ENCODE measurements at places on chromosomes 1 and 21.
A peak's percentile ranks its signal among the peaks of the same experiment; 100 is the strongest.

DNA sequence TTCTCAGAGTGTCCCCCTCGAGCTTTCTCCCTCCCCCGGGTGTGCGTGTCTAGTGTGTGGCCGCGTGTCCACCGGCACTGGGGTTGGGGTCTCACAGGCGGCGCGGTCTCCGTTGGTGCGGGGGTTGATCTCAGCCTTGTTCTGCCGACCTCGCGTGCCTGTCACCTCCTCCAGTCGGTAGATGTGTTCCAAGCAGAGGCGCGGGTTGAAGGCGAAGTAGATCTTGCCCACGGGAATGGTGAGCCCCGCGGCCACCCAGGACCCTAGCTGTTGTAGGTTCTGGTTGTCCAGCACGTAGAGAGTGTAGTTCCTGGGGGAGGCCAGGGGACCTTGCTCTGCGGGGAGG, 9.8 kb downstream of the INSRR start:
- no peak for DNase-seq

DNA sequence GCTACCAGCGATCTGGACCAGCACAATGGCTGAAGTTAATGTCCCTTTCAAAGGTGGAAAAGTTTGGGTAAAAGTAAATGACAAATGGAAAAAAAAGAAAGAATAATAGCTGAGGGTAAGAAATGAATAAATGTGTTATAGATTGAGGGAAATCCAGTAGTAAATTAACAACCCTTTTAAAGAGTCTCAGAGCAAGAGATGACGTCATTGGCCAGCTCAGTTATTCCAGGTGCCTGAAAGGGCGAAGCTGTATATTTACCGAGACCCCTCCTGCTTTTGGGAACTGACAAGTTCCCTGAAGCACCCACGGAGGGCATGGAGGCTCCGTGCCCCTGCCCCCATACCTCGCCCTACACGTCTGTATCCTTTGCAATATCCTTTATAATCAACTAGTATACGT, 40.5 kb upstream of the KCNJ6 start:
- no peak for DNase-seq

DNA sequence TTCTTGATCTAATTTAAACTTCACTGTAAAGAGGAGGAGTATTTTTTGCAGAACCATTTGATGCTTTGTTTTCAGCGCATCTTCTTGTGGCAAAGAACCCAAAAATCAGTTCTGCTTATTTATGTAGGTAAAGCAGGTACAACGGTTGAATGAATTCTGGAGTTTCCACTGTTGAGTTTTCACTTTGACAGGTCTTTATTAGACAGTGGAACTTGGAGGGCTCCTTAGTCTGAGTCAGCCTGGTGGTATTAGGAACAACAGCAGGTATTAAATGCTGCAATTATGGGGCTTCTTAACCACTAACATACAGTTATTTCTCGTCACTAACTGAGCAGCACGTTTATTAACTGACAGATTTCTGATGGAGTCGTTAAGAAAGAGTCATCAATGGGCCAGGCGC, 1.2 kb downstream of the LRIG2 start:
- no peak for DNase-seq

DNA sequence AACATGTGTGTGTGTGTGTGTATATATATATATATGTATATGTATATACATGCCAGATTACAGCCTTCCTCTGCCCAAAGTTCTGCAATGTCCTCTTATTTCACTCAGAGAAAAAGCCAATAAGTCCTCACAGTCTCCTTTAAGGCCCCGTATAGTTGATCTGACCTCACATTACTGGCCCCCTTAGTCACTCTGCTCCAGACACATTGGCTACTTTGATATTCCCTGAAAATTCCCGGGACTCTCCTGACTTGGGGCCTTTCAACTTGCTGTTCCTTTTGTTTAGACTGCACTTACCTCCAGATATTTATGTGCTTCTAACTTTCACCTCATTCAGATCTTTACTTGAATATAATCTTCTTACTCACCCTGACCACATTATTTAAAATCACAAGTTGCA, 4.2 kb upstream of the BSDC1 start:
- no peak for DNase-seq

DNA sequence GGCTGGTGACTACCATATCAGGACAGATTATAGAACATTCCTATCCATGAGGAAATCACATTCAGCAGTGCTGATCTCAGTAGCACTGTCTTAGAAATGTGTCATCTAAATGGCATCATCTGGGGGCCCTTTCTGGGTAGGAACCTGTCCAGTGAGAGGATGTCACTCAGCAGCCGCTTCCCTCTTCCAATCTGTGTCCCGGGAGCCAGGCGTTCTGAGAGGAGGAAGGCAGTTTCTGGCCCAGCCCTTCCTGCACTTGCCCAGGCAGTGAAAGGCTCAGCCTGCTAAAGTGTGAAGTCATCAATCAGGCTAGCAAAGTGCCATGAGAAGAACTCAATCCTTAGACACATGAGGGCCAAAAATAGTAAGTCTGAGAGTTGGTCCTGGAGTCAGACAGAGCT, 25.6 kb downstream of the RAB4A start:
- no peak for DNase-seq

- DNase-seq = peak; percentile 31
Observed at GRCh38 chr1:37793773-37794371, at the start of gene MANEAL. TSS of gene MANEAL (plus strand) at chr1:37793847. CDS start at chr1:37794183, 336 bp downstream.

GRCh38 chr1:72281637-72282270, 585 bp downstream of the NEGR1 start:
- no peak for DNase-seq

GRCh38 chr1:200512191-200512590, 102.4 kb upstream of the ZNF281 start:
- DNase-seq = no peak

DNA sequence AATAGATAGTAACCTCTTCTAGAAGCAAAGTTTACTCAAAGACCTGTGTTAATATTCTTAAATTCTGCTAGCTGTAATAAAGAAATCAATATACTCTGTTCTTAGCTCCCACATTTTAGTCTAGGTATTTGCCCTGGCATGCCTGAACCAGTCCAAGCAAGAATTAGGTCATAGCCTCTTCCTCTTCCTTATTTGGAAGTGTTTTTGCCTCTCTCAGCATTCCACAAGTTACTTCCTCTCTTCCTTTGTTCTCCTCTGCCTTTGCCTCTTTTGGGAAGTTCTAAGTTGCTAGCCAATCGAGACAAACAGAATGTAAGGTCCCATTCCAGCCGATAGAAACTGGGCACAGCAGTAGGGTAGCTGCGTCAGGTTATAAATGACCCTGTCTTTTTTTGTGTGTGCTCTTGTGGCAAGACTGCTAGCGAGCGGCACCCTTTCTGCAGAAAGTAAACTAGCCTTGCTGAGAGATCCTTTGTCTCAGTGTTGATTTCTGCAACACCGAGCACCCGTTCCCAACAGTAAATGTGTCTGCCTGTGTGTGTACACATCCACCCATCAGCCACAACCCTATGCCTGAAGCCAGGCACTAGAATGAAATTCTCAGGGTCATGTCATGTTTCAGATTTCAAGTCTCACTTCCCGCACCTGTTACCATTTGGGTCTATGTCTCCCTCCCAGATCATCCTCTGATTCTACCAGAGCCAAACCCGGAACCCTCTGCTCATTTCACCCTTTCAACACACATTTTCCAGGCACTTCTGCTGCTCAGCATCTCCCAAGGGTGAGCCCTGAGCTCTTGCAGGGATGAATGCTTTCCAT, 37.5 kb downstream of the LRRC3 start:
- DNase-seq = no peak

GRCh38 chr1:41545996-41546832, 61.7 kb upstream of the EDN2 start:
- DNase-seq = no peak

DNA sequence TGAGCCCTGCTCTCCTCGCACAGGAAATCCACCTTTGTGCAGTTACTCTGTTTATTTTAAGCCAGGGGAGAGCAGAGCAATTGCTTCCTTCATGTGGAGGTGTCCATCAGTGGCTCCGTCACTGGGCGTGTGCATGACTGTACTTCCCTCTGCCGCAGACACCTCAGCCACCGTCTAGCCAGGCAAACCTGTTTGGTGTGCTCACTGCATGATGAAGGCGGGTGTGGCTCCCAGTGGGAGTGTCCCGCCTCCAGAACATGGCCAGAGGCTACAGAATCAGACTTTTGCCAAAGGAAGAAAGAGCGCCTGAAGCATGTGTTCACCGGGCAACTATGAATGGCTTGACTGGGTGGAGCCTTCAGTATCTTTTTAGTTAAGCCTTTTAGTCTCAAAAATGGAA, 26.1 kb upstream of the LAMC2 start:
- no peak for DNase-seq

DNA sequence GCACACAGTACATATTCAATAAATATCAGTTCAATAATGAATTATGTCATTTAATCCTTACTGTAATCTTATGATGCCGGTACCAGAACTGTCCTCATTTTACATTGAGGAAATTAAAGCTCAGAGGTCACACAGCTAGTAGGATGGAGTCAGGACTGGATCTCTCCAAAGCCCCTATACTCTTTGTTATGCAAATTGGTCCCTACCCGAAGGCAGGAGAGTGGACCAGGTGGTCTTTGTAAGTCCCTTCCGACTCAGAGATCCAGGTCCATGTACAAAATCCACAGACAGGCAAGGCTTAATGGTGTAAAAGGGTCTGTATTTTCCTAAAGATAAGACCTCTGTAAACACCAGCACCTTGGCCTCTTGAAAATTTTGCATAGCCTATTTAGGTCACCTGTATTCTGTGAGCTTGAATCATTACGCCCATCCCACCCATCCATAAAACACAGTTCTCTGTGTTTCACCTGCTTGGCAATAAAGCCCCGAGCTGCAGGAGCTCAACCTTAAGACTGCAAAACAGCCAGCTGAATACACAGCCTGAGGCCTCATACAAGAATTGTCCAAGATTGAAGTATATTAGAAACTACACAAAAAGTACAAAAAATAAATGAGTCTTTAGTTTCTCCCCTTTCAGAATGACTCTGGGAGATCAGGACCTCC, 41.7 kb downstream of the PLXNA2 start:
- no peak for DNase-seq

DNA sequence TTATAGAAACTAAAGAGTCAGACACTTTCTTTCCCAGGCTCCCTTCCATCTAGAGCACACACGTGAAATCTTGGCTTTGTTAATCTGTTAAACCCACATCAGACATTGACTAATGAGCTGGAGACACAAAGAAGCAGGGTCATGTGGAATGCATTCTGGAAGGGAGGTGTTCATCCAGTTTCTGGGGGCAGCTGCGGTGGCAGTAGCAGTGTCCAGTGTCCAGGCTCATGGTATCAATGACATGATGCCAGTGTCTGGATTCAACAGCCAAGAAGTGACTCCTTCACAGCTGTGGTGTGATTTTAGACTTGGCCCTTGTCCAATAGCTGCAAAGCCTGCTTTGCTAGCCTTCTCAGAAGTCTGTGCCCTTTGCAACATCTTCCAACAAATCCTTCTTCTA, 95.2 kb downstream of the NTPCR start:
- DNase-seq = no peak

GRCh38 chr1:89121641-89122040, 4.3 kb downstream of the GBP2 start:
- no peak for DNase-seq

GRCh38 chr1:240462766-240463395, 149.1 kb downstream of the GREM2 start:
- DNase-seq = no peak

DNA sequence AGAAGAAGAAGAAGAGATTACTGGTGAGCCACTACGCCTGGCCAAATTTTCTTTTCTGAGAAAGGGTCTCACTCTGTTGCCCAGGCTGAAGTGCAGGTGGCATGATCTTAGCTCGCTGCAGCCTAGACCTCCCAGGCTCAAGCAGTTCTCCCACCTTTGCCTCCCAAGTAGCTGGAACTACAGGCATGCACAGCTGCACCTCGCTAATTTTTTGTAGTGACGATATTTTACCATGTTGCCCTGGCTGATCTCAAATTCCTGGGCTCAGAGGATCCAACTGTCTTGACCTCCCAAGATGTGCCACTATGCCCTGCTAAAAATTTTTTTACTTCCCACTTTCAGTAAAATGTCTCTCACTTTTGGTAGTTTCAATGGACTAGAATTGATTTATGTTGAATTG, 24.4 kb downstream of the TMEM200B start:
- no peak for DNase-seq

- DNase-seq = no peak
Observed at GRCh38 chr1:41230656-41231055, 11.4 kb downstream of the SCMH1 start.

GRCh38 chr1:229990326-229990725, 76.7 kb upstream of the GALNT2 start:
- no peak for DNase-seq

DNA sequence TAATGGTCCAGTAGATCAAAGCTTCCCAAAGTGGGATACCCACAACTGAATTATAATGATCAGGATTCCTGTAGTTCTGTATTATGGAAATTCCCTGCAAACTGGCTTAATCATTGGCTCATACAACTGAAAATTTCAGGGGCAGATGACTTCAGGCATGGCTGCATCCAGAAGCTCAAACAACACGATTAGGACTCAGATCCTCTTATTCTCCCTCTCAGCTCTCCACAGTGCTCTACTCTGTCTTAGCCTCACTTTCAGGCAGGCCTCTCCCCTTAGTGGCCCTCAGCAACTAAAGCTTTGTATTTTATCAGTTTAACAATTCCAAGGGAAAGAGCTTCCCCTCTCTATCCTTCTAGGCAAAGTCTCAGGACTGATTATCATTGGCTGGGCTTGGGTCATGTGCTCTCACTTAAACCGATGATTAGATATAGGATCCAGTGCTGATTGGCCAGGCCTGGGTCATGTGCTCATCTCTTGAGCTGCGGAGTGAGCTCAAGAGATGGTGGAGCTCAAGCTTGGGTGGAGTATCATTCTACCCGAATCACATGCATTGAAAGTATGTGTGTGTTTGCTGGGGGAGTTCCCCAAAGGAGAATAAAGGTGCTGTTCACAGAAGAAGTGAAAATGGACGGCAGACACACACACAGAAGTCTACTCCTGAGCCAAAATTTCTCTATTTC, 57.9 kb upstream of the RUNX3 start:
- DNase-seq = no peak

DNA sequence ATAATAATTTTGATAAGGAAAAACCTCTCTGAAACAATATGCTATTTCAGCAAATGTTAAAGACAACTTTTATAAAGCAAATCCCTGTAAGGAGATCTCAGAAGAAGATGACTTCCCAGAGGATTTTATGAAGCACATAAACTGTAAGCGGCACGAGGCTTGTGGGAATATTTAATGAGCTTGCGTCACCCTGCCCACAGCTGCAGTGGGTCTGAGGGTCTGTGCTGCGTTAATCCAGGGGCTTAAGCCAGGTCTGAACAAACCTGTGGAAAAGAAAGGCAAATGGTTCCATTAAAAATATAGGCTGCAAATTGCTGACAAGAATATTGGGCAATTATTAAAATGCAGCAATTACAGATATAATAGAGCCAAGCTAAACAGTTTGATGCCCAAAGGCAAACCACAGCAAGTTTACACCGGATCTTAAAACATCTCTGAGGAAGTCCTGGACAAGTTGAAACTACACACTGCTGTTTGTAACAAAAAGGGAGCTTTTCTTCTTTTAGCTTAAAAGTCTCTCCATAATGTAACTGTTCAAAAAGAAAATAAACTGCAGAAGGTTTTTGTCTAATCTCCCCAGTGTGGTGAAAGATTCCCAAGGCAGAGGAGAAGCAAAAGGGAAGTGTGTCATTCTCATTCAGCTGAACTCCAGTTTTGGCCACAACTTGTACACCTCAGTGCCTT, 21.8 kb downstream of the TGFBR3 start:
- no peak for DNase-seq

Measured in CD4-positive, alpha-beta T cell treated with Interleukin-12 subunit alpha and Interleukin-12 subunit beta, for 1 hour (primary cell).